ENCODE measurements at places on chromosomes 2 and 18. TPM values are rescaled to one million over a fixed set of nuclear protein-coding genes. Genes with fewer than 3 reads are reported as not detected.
A peak's percentile ranks its signal among the peaks of the same experiment; 100 is the strongest.

Gene LAPTM4A
- total RNA-seq: 190 TPM

Gene GALNT13
- total RNA-seq: 0.07 TPM

Gene PROM2
- 27.4 TPM for total RNA-seq

Gene MC5R
- not detected for total RNA-seq

Gene ASXL3
- total RNA-seq: 1.7 TPM

Gene AMER3
- total RNA-seq: 0.27 TPM

Gene C2orf78
- not detected for total RNA-seq

Gene EFHD1
- 3.4 TPM for total RNA-seq

Gene ATP8B1
- 359 TPM for total RNA-seq

GRCh38 chr18:34911661-34912384 lies 129.4 kb upstream of the MAPRE2 start:
- no peak for DNase-seq
- no peaks in the 10 kb centered on the region for H3K4me1 ChIP-seq
- H3K27ac ChIP-seq: no peak overlapping the region

GRCh38 chr18:48913201-48913600 lies 37.6 kb downstream of the SMAD7 start:
- no peaks in the 10 kb centered on the region for H3K4me1 ChIP-seq
- no peaks in the 10 kb centered on the region for H3K36me3 ChIP-seq
- H3K27ac ChIP-seq: no peak overlapping the region
- H3K27me3 ChIP-seq: no peaks in the 10 kb centered on the region
- H3K4me3 ChIP-seq: no peak overlapping the region

GRCh38 chr18:36419900-36420531 lies 122.5 kb downstream of the FHOD3 start:
- no peaks in the 10 kb centered on the region for H3K4me1 ChIP-seq
- no peak overlapping the region for H3K4me3 ChIP-seq
- H3K27me3 ChIP-seq: no peaks in the 10 kb centered on the region

GRCh38 chr2:107589079-107589491 lies 237.6 kb upstream of the RGPD4 start:
- H3K36me3 ChIP-seq: no peaks in the 10 kb centered on the region
- H3K27ac ChIP-seq: no peak overlapping the region
- no peaks in the 10 kb centered on the region for H3K4me1 ChIP-seq
- DNase-seq: no peak
- H3K27me3 ChIP-seq: no peaks in the 10 kb centered on the region
- no peak overlapping the region for H3K4me3 ChIP-seq

- no peaks in the 10 kb centered on the region for H3K4me1 ChIP-seq
- no peak within 1 kb of the TSS for H3K27ac ChIP-seq
- H3K36me3 ChIP-seq: no peaks in the 10 kb centered on the region
- no peaks in the 10 kb centered on the region for H3K27me3 ChIP-seq
These were observed at the start of gene C2orf80 for GRCh38 chr2:208189810-208190503. Gene C2orf80 (minus strand): TSS chr2:208190030. CDS start chr2:208186986, 3,044 bp downstream.

DNA sequence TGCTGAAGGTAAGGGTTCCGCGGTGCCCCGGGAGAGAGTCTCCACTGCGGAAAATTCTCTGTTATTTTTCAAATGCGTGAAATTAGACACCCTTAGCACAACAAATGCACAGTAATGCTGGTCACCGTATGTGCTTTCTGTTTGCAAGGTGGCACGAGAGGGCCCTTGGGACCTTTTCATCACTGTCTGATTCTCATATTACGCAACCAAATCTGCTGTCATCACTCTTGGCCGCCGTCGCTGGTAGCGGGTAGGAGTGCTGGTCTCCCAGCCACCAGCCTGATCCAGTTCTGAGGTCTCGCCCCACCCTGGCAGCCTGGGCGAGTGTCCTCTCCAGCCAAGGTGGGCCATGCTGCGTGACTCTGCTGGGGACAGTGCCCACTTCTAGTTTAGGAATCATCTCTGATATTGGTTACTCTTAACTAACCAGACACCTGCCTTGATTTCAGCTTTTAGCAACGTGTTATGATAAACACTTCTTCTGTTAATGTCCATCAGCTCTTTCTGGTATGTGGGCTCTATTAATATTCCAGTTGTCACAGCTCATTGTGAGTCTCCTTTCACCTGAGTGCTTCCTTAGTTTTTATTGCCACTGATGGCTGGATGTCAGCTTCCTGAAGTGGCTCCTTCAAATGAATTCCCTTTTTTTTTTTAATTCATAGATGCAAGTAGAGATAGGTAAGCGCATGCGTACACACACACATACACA lies 199.4 kb downstream of the GBX2 start:
- no peak overlapping the region for H3K4me3 ChIP-seq
- no peaks in the 10 kb centered on the region for H3K4me1 ChIP-seq
- DNase-seq: no peak
- H3K27ac ChIP-seq: no peak overlapping the region
- no peaks in the 10 kb centered on the region for H3K27me3 ChIP-seq

- no peak overlapping the region for H3K27ac ChIP-seq
- DNase-seq: no peak
- H3K27me3 ChIP-seq: no peaks in the 10 kb centered on the region
- H3K4me3 ChIP-seq: no peak overlapping the region
These were observed 117.3 kb downstream of the CTIF start for GRCh38 chr18:48656176-48656575.

DNA sequence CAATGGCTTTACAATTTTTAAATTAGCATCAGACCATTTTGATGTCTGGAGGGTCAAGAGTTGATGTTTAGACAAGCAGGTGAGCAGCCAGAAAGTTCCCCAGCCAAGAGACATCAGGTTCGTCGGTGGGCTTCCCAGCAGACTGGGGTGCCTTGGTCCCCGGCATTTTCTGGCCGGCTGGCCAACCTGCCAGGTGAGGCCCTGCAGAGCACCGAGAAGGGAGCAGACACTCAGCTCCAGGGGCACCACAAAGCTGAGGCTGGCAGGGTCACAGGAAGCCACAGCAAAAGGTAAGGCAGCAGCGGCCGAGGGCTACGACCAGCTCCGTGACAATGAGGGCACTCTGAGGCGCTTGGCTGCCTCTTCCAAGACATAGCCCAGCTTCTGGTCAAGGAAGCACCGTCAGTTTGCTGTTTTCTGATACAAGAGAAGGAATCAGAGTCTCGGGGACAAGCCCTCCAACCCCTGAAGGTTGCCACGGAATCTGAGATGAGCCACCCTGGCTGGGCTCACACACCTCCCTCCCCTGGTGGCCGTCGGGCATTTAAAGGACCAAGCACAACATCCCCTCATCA lies 229.0 kb downstream of the MGAT5 start:
- H3K36me3 ChIP-seq: no peaks in the 10 kb centered on the region
- H3K4me1 ChIP-seq: no peaks in the 10 kb centered on the region
- no peak overlapping the region for H3K4me3 ChIP-seq
- no peak overlapping the region for H3K27ac ChIP-seq
- no peaks in the 10 kb centered on the region for H3K27me3 ChIP-seq
- no peak for DNase-seq

DNA sequence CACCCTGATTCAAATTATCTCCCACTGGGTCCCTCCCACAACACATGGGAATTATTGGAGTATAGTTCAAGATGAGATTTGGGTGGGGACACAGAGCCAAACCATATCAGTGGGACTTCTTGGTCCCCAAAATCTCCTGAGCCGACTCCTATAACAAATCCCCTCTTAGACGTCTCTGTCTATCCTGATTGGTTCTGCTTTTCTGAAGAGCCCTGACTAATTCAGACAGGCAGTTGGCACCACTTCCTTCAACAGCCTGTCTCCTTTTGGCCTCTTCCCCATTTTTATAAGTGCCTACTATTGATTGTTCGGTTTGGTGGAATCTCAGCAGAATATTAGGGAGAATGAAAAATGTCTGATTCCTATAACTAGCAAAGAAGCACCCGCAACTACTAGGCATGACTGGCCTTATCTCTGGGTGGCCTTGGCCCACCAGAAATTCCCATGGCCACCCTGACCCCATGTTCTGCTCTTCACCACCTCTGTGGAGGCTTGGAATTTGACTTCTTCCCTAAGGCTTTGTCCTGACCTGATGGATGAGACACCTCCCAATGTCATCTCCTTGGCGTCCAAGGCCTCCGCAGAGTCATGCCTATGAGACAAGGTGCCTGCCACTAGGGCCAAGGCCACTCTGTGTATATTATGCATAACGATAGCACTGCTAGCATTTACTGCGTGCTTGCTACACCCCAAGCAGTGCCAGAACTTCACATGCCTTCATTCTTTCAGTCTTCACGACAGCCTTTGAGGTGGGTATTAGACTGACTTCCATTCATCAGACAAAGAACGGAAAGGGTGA lies 218.9 kb upstream of the COPS8 start:
- no peak for DNase-seq
- no peak overlapping the region for H3K27ac ChIP-seq
- H3K27me3 ChIP-seq: no peaks in the 10 kb centered on the region
- H3K36me3 ChIP-seq: no peaks in the 10 kb centered on the region
- no peaks in the 10 kb centered on the region for H3K4me1 ChIP-seq

DNA sequence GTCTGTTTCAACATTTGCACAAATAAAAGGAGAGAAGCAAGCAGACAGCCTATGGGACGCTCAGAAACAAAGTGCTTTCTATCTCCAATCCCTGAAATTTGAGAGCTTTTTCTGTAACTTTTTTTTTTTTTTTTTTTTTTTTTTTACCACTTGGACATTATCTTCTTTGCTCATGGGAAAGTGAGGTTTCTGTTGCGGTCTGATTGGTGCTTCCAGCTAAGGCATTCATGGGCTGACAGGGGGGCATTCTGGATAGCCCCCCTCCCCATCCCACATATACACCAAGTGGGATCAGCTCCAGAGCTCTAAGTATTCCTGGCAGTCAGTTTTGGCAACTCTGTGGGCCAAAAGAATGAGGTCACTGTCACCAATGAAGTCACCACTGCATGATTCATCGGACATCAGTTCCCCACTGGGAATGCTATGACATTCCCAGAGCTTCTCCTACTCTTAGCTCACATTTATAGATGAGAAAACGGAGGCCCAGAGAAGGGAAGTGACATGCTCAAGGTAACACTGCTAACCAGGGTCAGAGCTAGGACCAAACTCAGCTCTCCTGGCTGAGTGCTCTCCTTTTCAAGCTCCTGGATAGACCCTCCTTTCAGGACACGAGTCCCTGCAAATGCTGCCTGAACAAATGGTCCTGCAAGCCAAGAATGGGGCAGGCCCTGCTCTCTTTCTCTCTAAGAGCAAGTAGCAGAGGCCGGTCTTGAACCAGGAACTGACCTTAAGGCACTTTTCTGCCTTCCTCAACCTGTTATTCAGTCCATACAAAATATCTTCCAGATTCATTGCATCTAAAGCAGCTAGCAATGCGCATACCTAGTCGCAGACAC lies 61.3 kb downstream of the TMEM247 start:
- no peaks in the 10 kb centered on the region for H3K4me1 ChIP-seq
- no peaks in the 10 kb centered on the region for H3K36me3 ChIP-seq
- no peak for DNase-seq
- no peaks in the 10 kb centered on the region for H3K27me3 ChIP-seq
- H3K4me3 ChIP-seq: no peak overlapping the region

- DNase-seq: no peak
- peak overlapping the region; percentile 98 for H3K27ac ChIP-seq
- H3K4me1 ChIP-seq: peaks cover 4% of the 10 kb centered on the region
- H3K27me3 ChIP-seq: no peaks in the 10 kb centered on the region
- H3K36me3 ChIP-seq: no peaks in the 10 kb centered on the region
- peak overlapping the region; percentile 59 for H3K4me3 ChIP-seq
These were observed 628 bp upstream of the PTPN2 start for GRCh38 chr18:12884406-12885323.

- no peak for DNase-seq
- H3K27ac ChIP-seq: peak overlapping the region; percentile 4
- H3K27me3 ChIP-seq: no peaks in the 10 kb centered on the region
These were observed 39.4 kb downstream of the NBAS start for GRCh38 chr2:15521641-15522181.

DNA sequence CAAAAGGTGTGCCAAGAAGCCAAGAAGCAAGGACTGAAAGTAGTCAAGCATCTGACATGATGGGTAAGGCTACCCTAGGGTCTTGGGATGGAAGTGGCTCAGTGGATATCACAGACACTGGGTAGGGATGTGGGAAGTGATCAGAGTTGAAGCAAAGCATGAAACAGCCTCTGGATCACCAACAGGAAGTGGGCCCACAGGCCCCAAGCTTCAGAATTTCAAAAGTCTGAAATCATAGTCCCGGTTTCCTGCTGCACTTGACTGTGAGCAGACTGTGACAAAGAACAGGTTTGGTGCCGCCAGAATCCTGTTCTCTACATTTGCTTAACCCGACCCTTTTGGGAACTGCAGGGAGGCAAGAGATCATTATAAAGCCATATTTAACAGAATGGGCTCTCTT lies 57.4 kb downstream of the SP100 start:
- H3K4me3 ChIP-seq: no peak overlapping the region
- no peaks in the 10 kb centered on the region for H3K36me3 ChIP-seq
- H3K27me3 ChIP-seq: no peaks in the 10 kb centered on the region
- DNase-seq: no peak
- H3K4me1 ChIP-seq: no peaks in the 10 kb centered on the region

DNA sequence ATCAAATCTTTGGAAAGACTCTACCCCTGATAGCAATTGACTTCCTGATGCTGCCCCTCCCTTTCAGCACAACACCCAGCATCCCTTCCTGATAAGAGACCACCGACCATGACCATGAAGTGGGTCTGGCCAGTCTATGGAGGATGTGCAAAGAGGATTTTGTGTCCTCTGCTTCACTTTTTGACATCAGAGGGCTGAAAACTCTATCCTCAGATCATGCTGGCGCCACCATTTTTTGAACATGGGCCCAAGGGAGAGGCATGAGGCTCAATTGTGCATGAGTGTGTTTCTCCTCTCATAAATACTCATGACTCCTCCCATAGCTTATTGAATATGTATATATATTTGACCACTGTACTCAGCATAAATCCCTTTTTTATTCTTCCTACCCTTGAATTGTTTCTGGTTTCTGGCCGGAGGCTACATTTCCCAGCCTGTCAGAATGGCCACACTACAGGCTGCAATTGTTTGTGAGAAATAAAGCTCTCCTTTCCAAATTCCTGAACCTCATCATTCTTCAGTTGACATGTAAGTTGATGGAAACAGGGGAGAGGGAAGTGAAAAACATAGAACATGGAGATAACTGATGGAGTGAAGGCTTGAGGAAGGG lies 314.1 kb downstream of the MYCN start:
- H3K27me3 ChIP-seq: no peaks in the 10 kb centered on the region
- H3K36me3 ChIP-seq: no peaks in the 10 kb centered on the region
- H3K4me1 ChIP-seq: no peaks in the 10 kb centered on the region
- H3K4me3 ChIP-seq: no peak overlapping the region
- DNase-seq: no peak

- H3K27me3 ChIP-seq: no peaks in the 10 kb centered on the region
- H3K36me3 ChIP-seq: no peaks in the 10 kb centered on the region
- DNase-seq: no peak
- H3K27ac ChIP-seq: no peak overlapping the region
- H3K4me3 ChIP-seq: no peak overlapping the region
These were observed 53.5 kb upstream of the ITGB6 start for GRCh38 chr2:160253440-160254188.

- no peaks in the 10 kb centered on the region for H3K36me3 ChIP-seq
- no peak overlapping the region for H3K27ac ChIP-seq
- no peaks in the 10 kb centered on the region for H3K27me3 ChIP-seq
- H3K4me1 ChIP-seq: no peaks in the 10 kb centered on the region
- no peak for DNase-seq
- no peak overlapping the region for H3K4me3 ChIP-seq
These were observed 82.8 kb downstream of the EPB41L3 start for GRCh38 chr18:5461041-5461440.

GRCh38 chr18:78914249-78914935 lies 65.2 kb upstream of the SALL3 start:
- no peak overlapping the region for H3K27ac ChIP-seq
- H3K4me3 ChIP-seq: no peak overlapping the region
- no peaks in the 10 kb centered on the region for H3K36me3 ChIP-seq
- no peak for DNase-seq
- H3K4me1 ChIP-seq: no peaks in the 10 kb centered on the region
- no peaks in the 10 kb centered on the region for H3K27me3 ChIP-seq

GRCh38 chr18:6994056-6994770 lies 123.4 kb downstream of the LAMA1 start:
- no peak for DNase-seq
- H3K27me3 ChIP-seq: no peaks in the 10 kb centered on the region
- no peak overlapping the region for H3K4me3 ChIP-seq
- no peak overlapping the region for H3K27ac ChIP-seq

Measured in colonic mucosa (tissue), 4 donors.